Aorta (tissue), 5 donors: ENCODE measurements at places on chromosomes 5 and 9. TPM values are rescaled to one million over a fixed set of nuclear protein-coding genes. Genes with fewer than 3 reads are reported as not detected.

DNA sequence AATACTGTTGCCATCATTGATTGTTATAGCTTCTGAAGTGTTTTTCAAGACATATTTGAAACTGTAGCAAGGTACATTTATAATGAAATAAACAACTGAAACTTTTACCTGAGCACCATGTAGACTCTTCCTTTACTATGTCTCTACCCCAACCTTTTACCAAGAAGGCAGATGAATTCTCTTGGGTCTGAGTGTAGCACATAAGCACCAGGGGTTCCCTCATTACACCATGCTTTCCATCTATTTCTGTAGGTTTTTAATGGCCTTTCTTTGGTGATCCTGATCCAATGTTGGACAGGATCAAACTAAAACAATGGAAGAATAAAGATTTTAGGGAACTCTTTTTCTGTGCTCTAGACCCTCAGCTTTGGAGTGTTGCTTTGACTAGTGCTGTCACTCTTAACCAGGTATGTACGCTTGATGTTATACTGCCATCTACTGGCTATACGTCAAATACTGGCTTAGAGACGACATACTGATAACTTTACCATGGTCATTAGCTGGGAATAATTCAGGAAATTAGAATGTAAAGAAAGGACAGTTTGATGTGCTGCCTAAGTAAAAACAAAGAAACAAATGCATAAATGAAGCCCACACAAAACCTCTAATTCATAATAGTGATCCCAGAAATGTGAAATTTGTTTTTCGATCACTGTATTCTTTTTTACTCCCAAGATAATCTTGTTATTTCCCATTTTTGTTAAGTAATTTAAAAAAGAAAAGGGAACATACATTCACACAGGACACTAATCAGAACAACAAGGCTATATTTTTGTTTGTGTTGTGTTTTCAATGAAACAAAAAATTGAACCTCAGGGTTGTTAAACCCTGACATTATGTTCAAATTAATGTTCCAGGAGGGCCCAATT lies 30.7 kb downstream of the IFNW1 start:
- no peaks in the 10 kb centered on the region for H3K4me1 ChIP-seq
- no peaks in the 10 kb centered on the region for H3K27me3 ChIP-seq
- no peak for DNase-seq
- H3K4me3 ChIP-seq: no peak overlapping the region
- no peak overlapping the region for H3K27ac ChIP-seq
- no peaks in the 10 kb centered on the region for H3K36me3 ChIP-seq

DNA sequence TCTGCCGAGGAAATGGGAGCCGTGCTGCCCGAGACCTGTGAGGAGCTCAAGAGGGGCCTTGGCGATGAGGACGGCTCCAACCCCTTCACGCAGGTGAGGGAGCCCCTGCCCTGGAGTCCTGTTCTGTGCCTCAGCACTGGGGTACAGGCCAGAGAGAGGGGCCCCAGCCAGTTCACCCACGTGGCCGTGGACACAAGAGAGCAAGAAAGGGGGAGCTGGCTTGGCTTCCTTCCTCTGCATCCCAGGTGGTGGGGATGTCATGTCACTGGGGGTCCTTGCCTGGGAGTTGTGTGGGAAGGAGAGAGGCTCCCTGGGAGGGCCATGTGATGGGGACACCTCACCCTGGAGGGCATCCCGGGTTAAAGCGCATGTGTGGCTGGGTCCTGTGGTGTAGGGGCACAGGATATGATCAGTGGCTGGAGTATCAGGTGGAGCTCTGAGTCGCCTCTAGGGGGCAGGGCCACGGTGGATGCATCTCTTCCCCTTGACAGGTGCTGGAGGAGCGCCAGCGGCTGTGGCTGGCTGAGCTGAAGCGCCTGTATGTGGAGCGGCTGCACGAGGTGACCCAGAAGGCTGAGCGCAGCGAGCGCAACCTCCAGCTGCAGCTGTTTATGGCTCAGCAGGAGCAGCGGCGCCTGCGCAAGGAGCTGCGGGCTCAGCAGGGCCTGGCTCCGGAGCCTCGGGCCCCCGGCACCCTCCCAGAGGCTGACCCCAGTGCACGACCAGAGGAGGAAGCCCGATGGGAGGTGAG lies 7.5 kb downstream of the N4BP3 start:
- H3K27me3 ChIP-seq: no peaks in the 10 kb centered on the region
- no peak overlapping the region for H3K4me3 ChIP-seq
- no peaks in the 10 kb centered on the region for H3K36me3 ChIP-seq
- no peak overlapping the region for H3K27ac ChIP-seq
- peak; percentile 70 for DNase-seq
- no peaks in the 10 kb centered on the region for H3K4me1 ChIP-seq

GRCh38 chr5:174724484-174725260 lies at the start of gene MSX2:
TSS of gene MSX2 (plus strand) at chr5:174724582. CDS start at chr5:174724660, 78 bp downstream.
- H3K36me3 ChIP-seq: no peaks in the 10 kb centered on the region
- peak within 1 kb of the TSS; percentile 21 for H3K4me3 ChIP-seq
- H3K4me1 ChIP-seq: no peaks in the 10 kb centered on the region
- H3K27ac ChIP-seq: no peak within 1 kb of the TSS

- H3K27me3 ChIP-seq: no peaks in the 10 kb centered on the region
- peak; percentile 65 for DNase-seq
- no peaks in the 10 kb centered on the region for H3K4me1 ChIP-seq
These were observed 47.5 kb upstream of the RNF20 start for GRCh38 chr9:101485924-101486692.

- DNase-seq: no peak
- H3K27ac ChIP-seq: no peak overlapping the region
- H3K4me3 ChIP-seq: no peak overlapping the region
- no peaks in the 10 kb centered on the region for H3K27me3 ChIP-seq
- no peaks in the 10 kb centered on the region for H3K4me1 ChIP-seq
These were observed 29.8 kb downstream of the NEUROG1 start for GRCh38 chr5:135505973-135506372.

DNA sequence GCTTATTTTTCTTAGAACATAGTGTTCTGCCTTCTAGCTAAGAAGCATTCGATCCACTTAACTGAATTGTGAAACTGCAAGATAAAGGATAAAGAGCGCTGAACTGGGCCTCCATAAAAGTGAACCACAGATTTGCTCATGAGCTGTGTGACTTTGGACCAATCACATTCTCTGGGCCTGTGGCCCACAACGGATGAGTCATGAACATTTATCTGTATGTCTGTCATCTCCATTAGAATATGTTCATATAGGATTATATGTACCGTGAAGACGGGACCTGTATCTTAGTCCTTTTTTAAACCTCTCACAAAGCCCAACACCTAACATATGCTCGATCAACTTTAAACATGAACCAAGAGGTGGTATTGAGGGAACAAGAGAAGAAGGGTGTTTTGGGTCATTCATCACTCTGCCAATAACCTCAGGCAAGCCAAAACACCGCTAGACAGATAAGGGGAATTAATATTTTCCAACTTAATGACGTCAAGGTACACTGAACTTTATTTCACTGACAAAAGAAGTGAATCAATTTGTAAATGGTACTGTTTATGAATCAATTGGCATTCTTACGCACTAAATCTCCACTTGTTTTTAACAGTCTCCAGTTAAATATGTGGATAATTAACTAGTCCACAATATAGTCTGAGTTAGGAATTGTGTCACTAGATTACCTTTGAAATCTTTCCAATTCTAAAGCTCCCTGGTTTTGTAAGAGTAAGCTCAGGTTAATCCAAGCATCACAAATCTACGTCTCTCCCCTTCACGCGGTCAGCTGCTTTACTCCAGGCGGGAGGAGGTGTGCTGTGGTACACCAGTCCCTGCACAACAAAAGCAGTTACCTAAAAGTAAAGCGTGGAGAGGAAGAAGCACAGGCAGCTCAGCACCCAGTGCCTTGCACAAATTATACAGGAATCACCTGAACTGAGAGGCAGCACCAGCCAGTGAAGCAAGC lies 1.6 kb downstream of the TMEM245 start:
- H3K36me3 ChIP-seq: no peaks in the 10 kb centered on the region
- no peak overlapping the region for H3K27ac ChIP-seq
- DNase-seq: no peak
- peaks cover 4% of the 10 kb centered on the region for H3K4me1 ChIP-seq

GRCh38 chr5:3303777-3304176 lies 291.9 kb upstream of the IRX1 start:
- no peak overlapping the region for H3K27ac ChIP-seq
- H3K4me1 ChIP-seq: no peaks in the 10 kb centered on the region
- DNase-seq: no peak
- peaks cover 3% of the 10 kb centered on the region for H3K27me3 ChIP-seq
- H3K36me3 ChIP-seq: no peaks in the 10 kb centered on the region
- H3K4me3 ChIP-seq: no peak overlapping the region

DNA sequence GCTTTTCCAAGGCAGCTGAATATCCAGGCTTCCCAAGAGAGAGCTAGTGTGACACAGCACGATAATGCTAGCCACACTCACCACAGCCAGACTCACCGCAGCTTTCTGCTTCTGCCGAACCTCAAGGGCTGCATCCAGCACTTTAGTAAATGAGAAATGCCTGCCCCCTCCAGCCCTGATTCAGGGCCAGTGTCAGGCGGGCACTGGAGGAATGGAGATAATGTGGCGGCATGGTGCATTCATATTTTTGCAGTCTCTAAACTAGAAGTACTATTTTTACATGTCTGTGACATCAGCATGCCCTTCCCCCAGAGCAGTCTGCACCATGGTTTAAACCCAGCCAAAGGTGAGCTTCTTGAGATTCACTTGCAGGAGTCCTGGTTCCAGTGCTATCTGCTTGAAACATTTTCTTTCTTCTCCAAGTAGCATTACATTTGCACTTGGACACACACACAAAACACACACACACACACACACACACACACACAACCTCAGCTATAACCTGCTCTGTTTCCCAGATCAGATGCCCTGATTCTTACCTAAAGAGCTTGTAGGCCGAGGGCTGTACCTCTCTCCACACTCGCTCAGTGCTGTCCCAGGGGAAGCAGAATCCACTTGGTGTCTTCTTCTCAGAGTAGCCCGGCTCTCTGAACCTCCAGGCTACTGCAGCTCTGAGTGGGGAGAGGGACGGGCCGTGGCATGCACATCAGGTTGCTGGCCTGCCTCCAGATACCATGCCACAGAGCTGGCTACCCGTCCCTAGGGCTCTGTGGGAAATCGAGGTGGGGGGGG lies at the start of gene FGF1:
TSS of gene FGF1 (minus strand) at position 673 of the 792 bp plus-strand sequence. CDS start 71,963 bp downstream, outside the sequence.
- DNase-seq: peak; percentile 60
- peak within 1 kb of the TSS; percentile 91 for H3K27ac ChIP-seq
- H3K36me3 ChIP-seq: no peaks in the 10 kb centered on the region
- no peaks in the 10 kb centered on the region for H3K27me3 ChIP-seq

SLC6A19 gene
- total RNA-seq: 0.12 TPM

DND1 gene
- 0.84 TPM for total RNA-seq

GRCh38 chr9:95433096-95433819 lies 83.5 kb downstream of the PTCH1 start:
- no peak overlapping the region for H3K27ac ChIP-seq
- no peaks in the 10 kb centered on the region for H3K4me1 ChIP-seq
- no peak for DNase-seq
- H3K36me3 ChIP-seq: no peaks in the 10 kb centered on the region
- no peak overlapping the region for H3K4me3 ChIP-seq

DNA sequence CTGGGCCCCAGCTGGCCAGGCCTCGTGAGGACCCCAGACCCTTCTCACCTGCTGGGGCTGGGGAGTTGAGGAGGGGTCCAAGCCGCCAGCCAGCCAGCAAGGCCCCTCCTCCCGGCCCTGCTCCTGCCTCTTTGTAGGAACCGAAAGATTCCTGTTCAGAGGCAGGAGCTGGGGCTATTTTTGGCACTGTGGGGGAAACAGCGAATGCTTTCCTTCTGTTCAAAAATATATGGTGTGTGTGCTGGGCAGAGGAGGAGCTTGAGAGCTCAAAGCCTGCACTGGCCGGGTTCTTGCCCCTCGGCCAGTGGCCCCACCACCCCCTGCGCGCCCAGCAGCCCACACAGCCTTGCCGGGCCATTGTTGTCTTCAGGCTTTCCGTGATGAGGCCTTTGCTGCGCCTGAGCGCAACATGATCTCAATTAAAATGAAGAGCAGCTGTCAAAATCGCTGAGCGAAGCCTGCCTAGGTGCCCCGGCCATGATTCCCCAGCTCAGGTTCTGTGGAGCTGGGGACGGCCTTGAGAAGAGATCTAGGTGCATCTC lies 13.4 kb downstream of the NCS1 start:
- no peak overlapping the region for H3K4me3 ChIP-seq
- H3K27ac ChIP-seq: peak overlapping the region; percentile 76
- no peaks in the 10 kb centered on the region for H3K36me3 ChIP-seq
- H3K27me3 ChIP-seq: no peaks in the 10 kb centered on the region
- H3K4me1 ChIP-seq: peaks cover 4% of the 10 kb centered on the region
